ENCODE measurements at places on chromosomes 7 and 10.

GRCh38 chr10:48556713-48557112 is 48.2 kb downstream of the ARHGAP22 start:
- no peak for DNase-seq

DNA sequence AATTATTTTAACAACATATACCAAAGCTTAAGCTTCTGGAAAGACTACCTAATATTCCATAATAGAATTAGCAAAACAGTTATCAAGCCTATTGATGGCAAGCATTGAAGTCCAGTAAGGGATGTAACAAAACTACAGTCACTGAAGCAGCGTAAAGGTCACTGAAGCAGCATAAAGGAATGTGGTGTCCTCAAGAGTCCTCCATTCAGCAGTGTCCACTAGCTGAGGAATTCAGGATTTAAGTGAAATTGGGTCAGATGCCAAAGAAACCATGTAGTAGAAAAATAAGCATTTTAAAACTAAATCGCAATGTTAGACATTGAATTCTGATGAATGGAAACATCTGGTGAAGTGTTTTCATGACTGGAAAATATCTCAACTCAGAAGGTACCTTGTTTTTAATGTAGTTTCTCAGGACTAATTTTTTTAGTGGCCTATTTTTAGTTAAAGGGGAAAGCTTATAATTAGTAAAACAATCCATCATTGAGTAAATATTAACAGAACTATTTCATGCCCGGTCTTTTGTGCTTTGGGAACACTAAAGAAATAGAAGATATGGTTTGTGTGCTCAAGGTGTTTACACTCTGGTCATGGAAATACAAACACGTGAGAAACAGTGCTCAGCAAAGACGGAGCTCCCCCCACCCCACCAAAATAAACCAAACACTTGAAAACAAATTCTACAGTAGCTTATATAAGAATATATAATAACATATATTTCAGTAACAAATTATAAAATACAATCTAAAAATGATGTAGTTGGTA is 121.4 kb downstream of the CDK14 start:
- DNase-seq = no peak

GRCh38 chr10:60253484-60253883 is 136.2 kb downstream of the ANK3 start:
- no peak for DNase-seq

- peak; percentile 47 for DNase-seq
Observed at GRCh38 chr7:106056513-106057203, 55.5 kb downstream of the SYPL1 start.

All from activated CD4-positive, alpha-beta T cell treated with anti-CD3 and anti-CD28 coated beads for 24 hours (primary cell).